A549 treated with RU486 at 1 μM for 4 hours (cell line): ENCODE measurements at places on chromosomes 7 and 10. TPM values are rescaled to one million over a fixed set of nuclear protein-coding genes. Genes with fewer than 3 reads are reported as not detected.

The MYPN gene
- 2.3 to 3.3 TPM (median 2.5 TPM) in 5 replicates for total RNA-seq

The ACTL6B gene
- total RNA-seq = not detected in 5 replicates

The THSD7A gene
- total RNA-seq = 1.3 to 3.3 TPM (median 2.6 TPM) in 5 replicates

The LIPM gene
- total RNA-seq = not detected in 5 replicates

The SEPTIN7 gene
- total RNA-seq = 131 to 245 TPM (median 212 TPM) in 5 replicates

The ZP3 gene
- 14.4 to 21.7 TPM (median 19.4 TPM) in 5 replicates for total RNA-seq

The RPEL1 gene
- 0.08 TPM in 1 of 5 replicates, not detected in the others for total RNA-seq

The FAM221A gene
- 0.21 to 0.42 TPM (median 0.25 TPM) in 5 replicates for total RNA-seq

The CD36 gene
- 0.06 to 0.29 TPM (median 0.15 TPM) in 4 of 5 replicates, not detected in the other for total RNA-seq

The INHBA gene
- total RNA-seq = 0.82 to 1.7 TPM (median 1.1 TPM) in 5 replicates

The ELN gene
- total RNA-seq = 0.08 to 0.10 TPM (median 0.09 TPM) in 4 of 5 replicates, not detected in the other
